ENCODE measurements at places on chromosomes 7 and 10. TPM values are rescaled to one million over a fixed set of nuclear protein-coding genes. Genes with fewer than 3 reads are reported as not detected.

Gene GNAT3
- total RNA-seq: not detected

Gene TACC2
- 9.5 TPM for total RNA-seq

Gene ZFAND4
- total RNA-seq: 5.8 TPM

Gene CD36
- not detected for total RNA-seq

Gene EPO
- not detected for total RNA-seq

Gene YAE1
- 18.6 TPM for total RNA-seq

Gene CLCN1
- not detected for total RNA-seq

Gene CNPY1
- total RNA-seq: not detected

Gene ZNF467
- total RNA-seq: 3.0 TPM

Gene AMZ1
- total RNA-seq: 1.7 TPM

Gene OGDHL
- total RNA-seq: 0.18 TPM

Gene REEP3
- total RNA-seq: 86.3 TPM

Gene HOXA1
- total RNA-seq: 1.7 TPM

Gene KCNMA1
- total RNA-seq: 38.5 TPM

Gene CASP2
- total RNA-seq: 7.2 TPM

Gene TMEM273
- total RNA-seq: not detected

Gene PRLHR
- not detected for total RNA-seq

Gene PDGFA
- 10.4 TPM for total RNA-seq

Gene MMD2
- total RNA-seq: not detected

Gene HOGA1
- total RNA-seq: under 0.01 TPM

Gene TNS3
- total RNA-seq: 80.7 TPM

Gene IQUB
- 0.53 TPM for total RNA-seq

Gene WIPF3
- not detected for total RNA-seq

Gene PTN
- 15.3 TPM for total RNA-seq

Gene GNG11
- total RNA-seq: 59.0 TPM

Gene PKD2L1
- not detected for total RNA-seq

Gene PTPN20
- 0.35 TPM for total RNA-seq

Gene GIMAP1
- total RNA-seq: not detected

Gene URGCP
- 22.7 TPM for total RNA-seq

Gene ZNRF2
- total RNA-seq: 5.5 TPM

Gene EVX1
- total RNA-seq: not detected

Gene TAS2R41
- total RNA-seq: not detected

Gene PTPRN2
- 1.1 TPM for total RNA-seq

Gene ITIH5
- not detected for total RNA-seq

Gene HTR5A
- not detected for total RNA-seq

Gene GRM3
- total RNA-seq: not detected

Gene CYP3A7
- not detected for total RNA-seq

Gene ETV1
- 20.8 TPM for total RNA-seq

Gene NUTM2E
- total RNA-seq: not detected

Gene SPDYE9
- not detected for total RNA-seq

Gene DPP6
- total RNA-seq: not detected

Gene AGBL3
- 2.1 TPM for total RNA-seq

Gene CYP2C19
- not detected for total RNA-seq

Gene FXYD4
- total RNA-seq: not detected

Gene DEPP1
- total RNA-seq: 14.4 TPM

Gene CAMK2B
- total RNA-seq: not detected

Gene SPDYE5
- not detected for total RNA-seq

Gene POLR1F
- total RNA-seq: 11.0 TPM

Gene LIPM
- total RNA-seq: not detected

Gene KCNIP2
- total RNA-seq: 0.18 TPM

Gene AEBP1
- 90.4 TPM for total RNA-seq

Data from myometrial cell (primary cell).